OCI-M1 (cell line): ENCODE measurements at places on chromosomes 1 and 21.

DNA sequence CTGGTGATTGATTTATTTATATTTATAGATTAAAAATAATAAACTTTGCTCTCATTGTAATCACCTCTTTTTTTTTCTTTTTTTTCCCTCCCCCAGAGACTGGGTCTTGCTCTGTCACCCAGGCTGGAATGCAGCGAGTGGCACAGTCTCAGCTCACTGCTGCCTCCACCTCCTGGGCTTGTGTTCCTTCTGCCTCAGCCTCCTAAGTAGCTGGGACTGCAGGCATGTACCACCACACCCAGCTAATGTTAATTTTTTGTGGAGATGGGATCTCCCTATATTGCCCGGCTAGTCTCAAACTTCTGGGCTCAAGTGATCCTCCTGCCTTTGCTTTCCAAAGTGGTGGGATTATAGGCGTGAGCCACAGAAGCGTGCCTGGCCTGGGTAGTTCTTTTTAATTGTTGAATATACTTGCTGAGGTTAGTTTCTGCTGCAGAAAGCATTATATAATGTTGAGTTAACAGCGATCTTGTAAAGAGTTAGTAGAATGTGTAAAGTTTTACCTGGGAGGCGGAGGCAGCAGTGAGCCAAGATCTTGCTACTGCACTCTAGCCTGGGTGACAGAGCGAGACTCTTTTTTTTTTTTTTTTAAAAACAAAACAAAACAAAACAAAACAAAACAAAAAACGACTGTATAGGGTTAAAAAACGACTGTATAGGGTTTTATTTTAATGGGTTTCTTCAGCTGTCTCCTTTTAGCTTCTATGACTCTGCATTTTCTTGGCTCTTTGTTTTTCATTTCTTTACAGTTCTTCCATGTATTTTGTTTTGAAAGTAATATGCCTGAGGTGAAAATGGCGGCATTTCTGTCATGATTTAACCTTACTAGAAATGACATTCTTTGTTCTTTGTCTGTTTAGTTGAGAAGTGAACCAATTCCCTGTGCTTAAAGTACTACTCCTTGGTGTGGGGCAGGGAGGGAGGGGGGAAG, 82.7 kb downstream of the CAMTA1 start:
- DNase-seq: peak; percentile 63

DNA sequence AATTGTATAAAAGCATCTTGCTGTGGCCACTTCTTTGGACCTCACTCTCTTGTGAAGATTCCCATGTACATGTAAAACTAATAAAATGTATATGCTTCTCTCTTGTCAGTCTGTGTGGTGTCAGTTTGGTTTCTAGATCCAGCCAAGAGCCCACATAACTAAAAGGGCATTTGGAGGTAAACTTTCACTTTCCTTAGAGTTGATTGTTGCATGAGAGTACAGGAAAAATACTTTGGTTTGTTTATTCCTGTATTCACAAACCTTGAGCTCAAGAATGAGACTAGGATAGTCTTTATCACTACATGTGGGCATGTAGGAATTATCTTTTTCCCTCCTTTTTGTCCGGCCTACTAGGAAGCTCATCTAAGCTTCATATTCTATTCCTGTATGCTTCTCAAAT, 50.9 kb downstream of the KCTD3 start:
- peak; percentile 10 for DNase-seq

DNA sequence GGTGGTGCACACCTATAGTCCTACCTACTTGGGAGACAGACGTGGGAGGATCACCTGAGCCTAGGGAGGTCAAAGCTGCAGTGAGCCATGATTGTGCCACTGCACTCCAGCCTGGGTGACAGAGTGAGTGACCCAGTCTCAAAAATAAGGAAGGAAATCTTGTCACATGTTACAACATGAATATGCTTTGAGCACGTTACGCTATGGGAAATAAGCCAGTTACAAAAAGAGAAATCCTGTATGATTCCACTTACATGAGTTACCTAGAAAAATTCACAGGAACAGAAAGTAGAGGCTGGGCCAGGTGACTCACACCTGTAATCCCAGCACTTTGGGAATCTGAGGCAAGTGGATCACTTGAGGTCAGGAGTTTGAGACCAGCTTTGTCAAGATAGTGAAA, 6.7 kb upstream of the PADI6 start:
- DNase-seq: no peak

GRCh38 chr1:172602706-172603105, 56.2 kb upstream of the FASLG start:
- DNase-seq: no peak

GRCh38 chr1:243393096-243393495, 137.3 kb downstream of the SDCCAG8 start:
- DNase-seq: peak; percentile 58

GRCh38 chr1:89975540-89976125, 19.3 kb upstream of the ZNF326 start:
- DNase-seq: peak; percentile 81

DNA sequence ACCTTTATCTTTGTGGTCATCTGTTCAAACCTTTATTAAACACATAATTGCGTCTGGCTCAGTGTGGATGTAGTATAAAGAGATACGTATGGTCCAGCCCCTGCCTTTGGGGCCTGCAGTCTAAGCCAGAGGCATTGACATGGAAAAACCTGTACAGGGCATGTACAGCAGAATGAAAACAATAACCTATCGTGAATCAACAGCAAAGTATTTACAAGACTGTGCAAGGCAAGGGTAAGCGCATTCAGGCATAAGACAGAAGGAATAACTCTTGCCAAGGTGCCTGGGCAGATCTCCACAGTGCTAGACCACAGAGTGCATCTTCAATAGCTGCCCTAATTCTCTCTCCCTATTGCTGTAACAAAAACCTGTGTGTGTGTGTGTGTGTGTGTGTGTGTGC, 35.5 kb downstream of the KIRREL1 start:
- DNase-seq: no peak

- DNase-seq: no peak
Measured at GRCh38 chr1:62778208-62778607, 5.7 kb upstream of the ATG4C start.
